ENCODE measurements at places on chromosomes 2 and 18. TPM values are rescaled to one million over a fixed set of nuclear protein-coding genes. Genes with fewer than 3 reads are reported as not detected.

TTR gene
- total RNA-seq = not detected

RUFY4 gene
- total RNA-seq = 0.36 TPM

DNA sequence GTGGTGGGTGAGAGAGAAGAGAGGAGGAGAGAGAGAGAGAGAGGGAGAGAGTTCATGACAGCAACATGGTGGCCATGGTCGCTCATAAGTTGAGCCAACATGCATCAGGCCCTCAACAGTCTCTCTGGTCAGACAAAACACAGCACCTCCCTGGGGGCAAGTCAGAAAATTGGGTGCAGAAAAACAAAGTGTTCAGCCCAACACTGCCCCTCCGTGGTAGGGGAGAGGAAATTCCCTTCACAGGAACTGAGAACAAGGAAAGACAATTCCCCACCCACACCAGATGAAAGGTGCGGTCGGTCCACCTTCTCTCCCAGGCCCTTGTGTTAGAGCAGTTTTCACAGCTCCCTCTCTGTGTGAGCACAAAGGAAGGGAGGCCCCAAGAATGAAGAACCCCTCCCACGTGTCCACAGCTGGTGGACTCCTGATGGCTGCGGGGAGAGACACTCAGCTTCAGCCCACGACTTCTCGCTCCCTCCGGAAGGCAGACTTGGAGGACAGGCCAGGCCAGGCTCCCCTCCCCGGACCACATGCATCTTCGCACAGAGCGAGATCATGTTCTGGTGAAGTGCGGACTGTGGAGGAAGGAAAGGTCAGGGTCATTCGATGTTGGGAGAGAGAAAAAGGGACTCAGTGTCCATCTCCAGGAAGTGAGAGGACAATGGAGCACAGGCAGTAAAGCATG, 181.7 kb downstream of the ANAPC1 start:
- no peak for DNase-seq

- DNase-seq = no peak
These were observed 179.4 kb upstream of the ARL4C start for GRCh38 chr2:234676109-234676782.

GRCh38 chr2:46487667-46488335, 8.4 kb downstream of the TMEM247 start:
- peak; percentile 79 for DNase-seq

DNA sequence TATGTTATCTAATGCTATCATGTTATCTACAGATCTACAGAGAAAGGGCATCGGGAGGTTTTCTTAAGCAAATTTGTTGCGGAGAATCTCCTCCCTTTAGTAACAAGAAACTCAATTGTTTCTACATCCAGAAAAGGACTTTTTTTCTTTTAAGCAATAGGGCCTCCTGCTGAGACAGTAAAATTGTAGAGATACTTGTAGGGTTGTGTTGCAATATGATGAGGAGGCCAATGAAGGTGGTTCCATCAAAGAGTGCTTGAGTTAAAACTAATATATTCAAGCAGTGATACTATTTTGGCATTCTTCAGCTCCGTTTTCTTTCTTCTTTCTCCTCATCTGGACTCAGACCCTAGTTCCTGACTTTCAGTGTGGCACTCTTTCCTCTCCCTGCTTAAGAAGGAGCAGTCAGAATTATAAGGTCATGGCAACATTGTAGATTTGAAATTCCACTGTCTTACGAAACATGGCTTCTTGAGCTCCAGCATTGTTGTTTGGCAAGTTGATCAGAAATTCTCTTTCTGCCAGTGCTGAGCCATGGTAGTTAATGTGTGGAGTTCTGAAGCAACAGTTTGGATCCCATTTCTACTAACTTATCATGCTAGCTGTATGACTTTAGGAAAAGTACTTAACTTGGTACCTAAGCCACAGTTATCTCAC, 202.0 kb upstream of the SLC14A2 start:
- DNase-seq = no peak

Measured in sciatic nerve (tissue), 2 donors.